Stimulated activated CD8-positive, alpha-beta memory T cell treated with anti-CD3 and anti-CD28 coated beads, Interleukin-7, amount 100 ng/mL, for 1 hour (primary cell): ENCODE measurements at places on chromosomes 7 and 10.
A peak's percentile ranks its signal among the peaks of the same experiment; 100 is the strongest.

GRCh38 chr10:52351914-52352330 lies 37.8 kb downstream of the DKK1 start:
- DNase-seq, result no peak

GRCh38 chr10:101065481-101066145 lies 3.8 kb downstream of the KAZALD1 start:
- no peak for DNase-seq

GRCh38 chr7:128191136-128191844 lies 49.8 kb upstream of the LEP start:
- DNase-seq, result no peak

GRCh38 chr10:88565072-88565471 lies 18.0 kb downstream of the RNLS start:
- no peak for DNase-seq

- no peak for DNase-seq
Observed at GRCh38 chr7:30927040-30927439, 15.4 kb downstream of the AQP1 start.

DNA sequence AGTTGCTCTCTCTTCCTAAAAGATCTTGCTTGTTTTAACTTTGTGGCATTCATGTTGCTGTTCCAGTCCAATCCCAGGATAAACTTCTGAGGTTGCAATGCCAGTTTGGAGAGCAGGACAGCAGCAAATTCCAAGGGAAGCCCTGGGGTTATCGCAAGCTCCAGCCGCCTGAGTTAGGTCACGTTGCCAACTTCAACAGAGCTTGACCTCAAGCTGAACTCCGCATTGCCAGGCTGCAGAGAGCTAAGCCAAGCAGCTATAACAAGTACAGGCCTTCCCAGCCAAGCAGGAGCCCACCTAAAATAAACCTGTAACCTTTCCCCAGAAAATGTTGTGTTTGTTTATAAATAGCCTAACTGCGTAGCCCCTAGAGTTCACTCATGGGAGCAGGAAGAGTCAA lies 138.9 kb upstream of the LYZL1 start:
- DNase-seq, result no peak

DNA sequence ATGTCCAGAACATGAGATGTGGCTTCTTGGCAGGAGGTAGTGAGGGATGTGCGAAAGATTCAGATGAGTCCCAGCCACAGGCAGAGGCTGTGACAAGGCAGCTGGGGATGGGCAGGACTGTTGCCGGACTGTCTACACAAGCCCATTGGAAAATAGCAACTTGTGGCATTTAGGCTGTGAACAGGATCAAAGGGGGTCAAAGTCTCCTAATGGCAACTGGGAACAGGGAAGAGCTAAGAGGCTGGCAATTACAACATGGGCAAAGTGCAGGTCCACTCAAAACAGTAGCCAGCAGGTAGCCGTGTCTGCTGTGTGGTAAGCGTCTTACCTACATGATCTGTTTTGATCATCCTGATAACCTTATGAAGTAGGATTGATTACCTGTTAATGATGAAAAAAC lies 254.2 kb upstream of the ZNF32 start:
- no peak for DNase-seq

DNA sequence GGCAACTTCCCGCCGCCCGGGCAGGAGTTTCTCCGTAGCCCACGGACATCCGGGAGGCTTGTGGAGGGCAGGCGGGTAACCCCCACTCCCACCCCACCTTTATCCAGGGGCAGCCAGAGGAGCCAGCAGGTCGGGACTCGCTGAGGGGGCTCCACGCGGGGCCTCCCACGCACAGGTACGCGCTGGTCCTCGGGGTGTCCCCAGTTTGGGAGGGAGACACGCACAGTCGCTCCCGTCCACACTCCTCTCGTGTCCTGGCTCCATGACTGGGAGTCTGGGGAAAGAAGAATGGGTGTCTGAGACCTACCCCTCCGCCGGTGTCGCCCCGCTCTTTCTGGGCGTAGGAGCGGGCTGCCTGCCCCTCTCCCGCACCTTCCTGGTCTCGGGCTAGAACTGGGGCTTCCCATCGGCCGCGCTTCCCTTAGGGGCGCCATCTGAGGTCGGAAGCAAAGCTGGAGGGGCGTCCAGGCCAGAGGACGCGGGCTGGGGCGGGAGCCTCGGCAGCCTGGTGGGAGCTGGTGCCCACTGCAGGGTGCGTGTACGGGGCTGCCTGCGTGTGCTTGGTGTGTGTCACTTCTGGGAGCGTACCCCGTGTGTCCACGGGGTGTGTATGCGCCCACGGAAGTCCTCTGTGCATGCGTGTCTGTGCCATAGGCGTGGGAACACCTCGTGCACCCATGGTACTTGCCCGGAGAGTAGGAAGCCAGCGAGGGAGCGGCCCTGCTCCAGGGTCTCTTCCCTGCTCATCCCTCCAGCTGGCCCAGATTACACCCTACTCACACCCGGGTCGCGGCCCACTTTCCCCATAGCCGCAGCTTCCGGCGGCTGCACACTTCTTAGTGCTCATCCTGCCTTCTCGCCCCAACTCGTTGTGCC lies 73.0 kb upstream of the LEP start:
- DNase-seq, result no peak

- no peak for DNase-seq
Observed at GRCh38 chr7:41507686-41508268, 195.1 kb downstream of the INHBA start.

DNA sequence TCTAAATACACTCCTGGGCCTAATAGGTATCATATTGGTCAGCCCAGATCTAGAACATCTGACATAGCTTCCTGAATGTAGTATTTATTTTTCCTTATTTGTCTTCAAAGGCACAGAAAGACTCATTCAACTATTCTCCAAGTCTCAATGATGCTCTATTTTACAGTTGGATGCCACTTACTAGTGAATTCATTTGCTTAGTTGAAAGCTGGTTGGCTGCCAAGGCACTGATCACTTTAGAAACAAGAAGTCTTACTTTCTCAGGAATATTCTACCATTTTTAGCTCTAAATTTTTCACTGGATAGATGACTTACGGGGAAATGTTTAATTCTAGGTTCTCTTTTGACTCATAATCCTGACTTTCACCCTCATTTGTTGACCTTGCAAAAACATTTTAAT lies 863.4 kb downstream of the SORCS1 start:
- no peak for DNase-seq

DNA sequence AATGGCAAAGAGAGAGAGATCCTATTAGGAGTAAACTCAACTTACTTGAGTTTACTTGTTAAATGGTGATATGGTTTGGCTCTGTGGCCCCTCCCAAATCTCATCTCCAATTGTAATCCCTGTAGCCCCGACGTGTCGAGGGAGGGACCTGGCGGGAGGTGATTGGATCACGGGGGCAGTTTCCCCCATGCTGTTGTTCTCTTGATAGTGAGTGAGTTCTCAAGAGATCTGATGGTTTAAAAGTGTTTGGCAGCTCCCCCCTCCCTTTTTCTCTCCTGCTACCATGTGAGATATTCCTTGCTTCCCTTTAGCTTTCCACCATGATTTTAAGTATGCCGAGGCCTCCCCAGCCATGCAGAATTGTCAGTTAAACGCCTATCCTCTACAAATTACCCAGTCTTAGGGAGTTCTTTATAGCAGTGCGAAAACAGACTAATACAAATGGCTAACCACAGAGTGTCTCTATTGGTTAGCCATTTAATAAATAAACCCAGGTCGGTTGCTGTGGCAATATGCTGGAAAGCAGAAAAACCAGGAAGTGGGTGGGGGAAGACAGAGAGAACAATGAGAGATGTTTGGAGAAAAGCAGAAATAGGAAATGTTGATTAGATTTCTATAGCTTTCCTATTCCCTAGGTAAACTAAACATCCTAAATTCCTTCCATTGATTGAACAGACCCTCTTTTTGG lies 3.0 kb upstream of the STMP1 start:
- no peak for DNase-seq

DNA sequence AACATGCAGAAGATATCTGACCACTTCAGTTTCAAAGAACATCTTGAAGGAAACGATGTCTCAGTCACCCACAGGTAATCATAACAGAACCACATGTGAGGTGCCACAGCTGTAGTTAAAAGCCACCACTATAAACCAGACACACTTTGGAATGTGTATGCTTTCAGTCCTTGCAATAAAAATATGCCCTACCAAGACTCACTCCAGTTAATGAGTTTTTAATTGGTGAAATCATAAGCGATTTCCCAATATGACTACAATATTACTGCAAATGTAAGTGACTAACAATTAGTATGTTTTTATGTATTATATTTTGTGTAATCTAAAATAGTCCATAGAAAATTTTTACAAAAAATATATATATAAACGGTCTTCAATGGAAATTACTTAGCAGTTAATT lies 428.2 kb downstream of the PARD3 start:
- DNase-seq, result no peak

DNA sequence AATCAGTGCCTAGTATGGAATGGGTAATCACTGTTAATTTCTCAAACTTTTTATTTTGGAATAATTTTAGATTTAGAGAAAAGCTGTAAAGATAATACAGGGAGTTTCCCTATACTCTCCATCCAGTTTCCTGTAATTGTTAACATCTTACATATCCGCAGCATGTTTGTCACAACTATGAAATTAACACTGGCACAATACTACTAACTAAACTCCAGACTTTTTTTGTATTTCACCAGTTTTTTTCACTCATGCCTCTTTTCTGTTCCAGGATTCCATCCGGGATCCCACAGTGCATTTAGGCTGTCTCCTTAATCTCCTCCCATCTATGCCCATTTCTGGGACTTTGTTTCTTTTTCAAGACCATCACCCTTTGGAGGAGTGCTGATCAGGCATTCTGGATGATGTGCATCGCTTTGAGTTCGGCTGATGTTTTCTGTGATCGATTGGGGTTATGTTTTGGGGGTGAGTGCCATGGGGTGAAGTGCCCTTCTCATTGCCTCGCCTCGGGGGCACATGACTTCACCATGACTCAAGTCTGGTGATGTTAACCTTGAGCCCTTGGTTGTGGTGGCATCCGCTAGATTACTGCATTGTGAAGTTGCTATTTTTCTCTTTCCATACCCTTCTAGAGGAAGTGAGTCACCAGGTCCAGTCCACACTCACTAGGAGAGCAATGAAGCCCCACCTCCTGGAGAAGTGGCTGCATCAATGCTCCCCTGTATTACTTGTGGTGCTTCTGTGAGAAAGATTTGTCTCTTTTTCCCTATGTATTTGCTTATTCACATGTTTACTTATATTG lies 43.9 kb upstream of the GRB10 start:
- no peak for DNase-seq

DNA sequence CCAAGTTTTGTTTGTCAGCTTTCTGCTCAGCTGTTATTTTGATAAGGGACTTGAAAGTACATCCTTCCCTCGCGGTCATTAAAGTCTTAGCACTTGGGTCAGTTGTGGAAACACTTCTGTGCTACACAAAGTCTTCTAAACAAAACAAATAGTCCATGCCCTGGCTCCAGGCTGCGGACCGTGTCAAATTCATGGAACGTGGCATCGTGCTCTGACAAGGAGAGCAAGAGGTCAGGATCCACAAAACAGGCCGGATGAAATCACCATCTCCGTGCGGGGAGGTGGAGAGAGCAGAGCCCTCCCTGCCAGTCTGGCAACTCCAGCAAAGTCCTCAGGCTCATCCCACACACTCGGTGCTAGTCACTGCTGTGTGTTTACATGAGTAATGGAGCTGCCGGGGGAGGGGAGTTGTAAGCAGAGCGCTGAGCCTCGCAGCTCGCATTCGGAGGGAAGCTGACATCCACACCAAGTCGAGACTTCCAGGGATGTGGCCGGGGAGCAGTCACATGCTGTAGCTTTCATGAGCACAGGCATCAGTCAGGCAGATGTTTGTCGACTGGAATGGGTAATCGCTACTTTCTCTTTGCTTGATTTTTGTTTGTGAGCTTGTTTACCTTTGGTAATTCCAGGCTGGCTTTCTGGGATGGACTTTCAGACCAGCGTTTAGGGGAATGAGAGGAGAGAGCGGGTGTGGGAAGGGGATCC lies 147.6 kb downstream of the ARID5B start:
- DNase-seq, result peak; percentile 34

- no peak for DNase-seq
Observed at GRCh38 chr10:113621799-113622198, 42.0 kb downstream of the NRAP start.

- DNase-seq, result no peak
Observed at GRCh38 chr10:24721229-24722106, 2.2 kb downstream of the ARHGAP21 start.

GRCh38 chr10:120945801-120946302 lies 94.7 kb downstream of the WDR11 start:
- DNase-seq, result no peak

DNA sequence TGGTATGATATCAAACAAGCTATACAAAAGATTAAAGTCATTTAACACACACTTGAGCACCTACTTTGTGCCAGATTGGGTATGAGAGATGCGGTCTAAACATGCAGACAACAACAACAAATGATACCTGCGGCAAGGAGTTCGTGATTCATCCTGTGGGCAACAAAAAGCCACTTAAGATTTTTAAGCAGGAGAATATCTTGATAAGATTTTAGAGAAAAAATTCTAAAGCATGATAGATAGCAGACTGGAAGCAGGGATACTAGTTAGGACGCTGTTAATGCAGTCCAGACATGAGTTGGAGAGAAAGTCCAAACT lies 1.6 kb upstream of the KBTBD2 start:
- DNase-seq, result no peak

GRCh38 chr10:75935650-75936400 lies 504.4 kb downstream of the LRMDA start:
- DNase-seq, result no peak

DNA sequence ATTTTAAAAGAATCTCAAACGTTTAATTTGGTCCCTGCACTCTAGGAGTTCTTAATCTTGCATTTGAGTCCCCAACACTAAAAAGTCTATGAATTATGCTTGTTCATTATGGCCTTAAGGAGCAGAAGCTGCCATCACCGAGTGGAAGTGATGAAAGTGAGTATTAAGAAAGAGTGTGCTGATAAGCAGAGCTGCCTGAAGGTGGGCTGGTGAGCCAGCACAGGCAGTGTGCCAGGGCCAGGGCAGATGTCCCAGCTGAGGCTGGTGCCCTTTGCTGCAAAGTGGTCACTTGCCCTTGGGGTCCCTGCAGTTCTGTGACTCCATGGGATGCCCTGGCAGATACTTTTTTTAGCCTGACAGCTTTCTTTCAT lies 72.9 kb upstream of the LOXL4 start:
- DNase-seq, result no peak

DNA sequence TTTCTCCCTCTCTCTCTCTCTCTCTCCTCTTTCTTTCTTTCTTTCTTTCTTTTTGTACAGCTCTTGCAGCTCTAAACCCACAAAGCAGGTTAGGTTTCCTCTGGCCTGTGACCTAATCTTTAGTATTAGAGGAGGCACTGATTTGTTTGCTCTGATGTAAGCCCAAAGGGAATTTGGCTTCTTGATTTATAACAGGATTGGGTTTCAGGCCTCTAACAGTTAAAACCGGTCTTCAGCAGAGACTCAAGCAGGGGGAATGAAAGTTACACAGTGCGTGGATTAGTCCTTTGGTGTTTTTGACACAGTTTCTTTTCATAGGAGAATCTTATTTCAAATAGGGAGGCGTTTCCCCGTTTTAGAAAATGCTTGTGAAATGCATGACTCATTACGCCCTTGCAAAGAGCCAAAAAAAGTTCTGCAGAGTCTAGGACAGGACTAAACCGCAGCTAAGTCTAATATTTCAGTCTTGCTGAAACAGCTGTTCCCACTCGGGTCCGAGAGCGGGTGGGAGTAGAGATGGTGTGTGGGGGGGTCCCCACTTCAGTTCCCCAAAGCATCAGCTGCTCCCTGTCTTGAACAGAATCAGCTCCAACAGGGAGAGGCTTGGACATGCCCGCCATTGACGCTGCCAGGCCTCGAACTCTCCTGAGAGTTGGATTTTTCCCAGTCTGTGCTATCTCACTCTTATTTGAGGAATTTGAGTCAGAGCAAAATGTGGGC lies 296.5 kb upstream of the PITRM1 start:
- DNase-seq, result no peak
